Motor neuron (in vitro differentiated cells): ENCODE measurements at places on chromosomes 3 and 15.
A peak's percentile ranks its signal among the peaks of the same experiment; 100 is the strongest.

GRCh38 chr15:85280203-85280602 is 100.2 kb upstream of the AKAP13 start:
- ATAC-seq = no peak

- ATAC-seq = no peak
Measured at GRCh38 chr3:108021131-108021530, 69.7 kb downstream of the CD47 start.

GRCh38 chr3:33941804-33942203 is 143.4 kb downstream of the PDCD6IP start:
- no peak for ATAC-seq

- ATAC-seq = no peak
Measured at GRCh38 chr15:85515212-85515611, 134.8 kb downstream of the AKAP13 start.

DNA sequence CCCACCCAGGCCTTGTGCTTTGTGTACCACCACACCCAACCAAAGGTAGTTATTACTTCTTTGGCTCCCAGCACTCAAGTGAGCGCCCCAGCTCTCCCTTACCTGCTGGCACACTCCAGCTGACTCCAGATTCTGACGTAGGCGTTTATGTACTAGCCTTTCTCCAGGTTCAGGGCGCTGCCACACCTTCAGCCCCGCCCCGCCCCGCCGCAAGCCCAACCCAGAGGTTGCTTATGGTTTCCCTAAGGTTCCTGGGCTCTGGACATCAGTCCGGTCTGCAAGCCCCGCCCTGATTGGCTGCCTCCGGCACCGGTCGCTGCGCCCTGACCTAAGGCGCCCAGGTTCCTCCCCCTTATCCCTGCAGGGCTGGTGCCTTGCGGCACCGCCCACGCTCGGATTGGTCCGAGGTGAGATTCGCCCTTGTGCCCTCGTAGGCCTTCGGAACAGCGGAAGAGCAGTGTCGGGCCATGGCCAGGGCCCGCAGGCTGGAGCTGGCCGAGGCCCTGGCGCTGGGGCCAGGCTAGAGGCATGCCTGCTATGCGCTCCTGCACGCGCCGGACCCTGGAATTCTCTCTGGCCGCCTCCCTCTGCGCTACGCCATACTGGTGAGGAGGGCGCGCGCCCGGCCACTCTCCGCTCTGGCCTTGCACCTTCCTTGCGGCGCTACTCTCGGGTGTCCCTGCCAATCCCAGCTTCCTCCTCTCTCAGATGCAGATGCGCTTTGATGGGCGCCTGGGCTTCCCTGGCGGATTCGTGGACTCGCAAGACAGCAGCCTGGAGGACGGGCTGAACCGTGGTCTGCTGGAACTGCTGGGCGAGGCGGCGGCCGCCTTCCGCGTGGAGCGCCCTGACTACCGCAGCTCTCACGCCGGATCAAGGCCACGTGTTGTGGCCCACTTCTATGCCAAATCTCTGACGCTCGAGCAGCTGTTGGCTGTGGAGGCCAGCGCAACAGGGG is 19.8 kb upstream of the NUDT16 start:
- ATAC-seq = no peak

DNA sequence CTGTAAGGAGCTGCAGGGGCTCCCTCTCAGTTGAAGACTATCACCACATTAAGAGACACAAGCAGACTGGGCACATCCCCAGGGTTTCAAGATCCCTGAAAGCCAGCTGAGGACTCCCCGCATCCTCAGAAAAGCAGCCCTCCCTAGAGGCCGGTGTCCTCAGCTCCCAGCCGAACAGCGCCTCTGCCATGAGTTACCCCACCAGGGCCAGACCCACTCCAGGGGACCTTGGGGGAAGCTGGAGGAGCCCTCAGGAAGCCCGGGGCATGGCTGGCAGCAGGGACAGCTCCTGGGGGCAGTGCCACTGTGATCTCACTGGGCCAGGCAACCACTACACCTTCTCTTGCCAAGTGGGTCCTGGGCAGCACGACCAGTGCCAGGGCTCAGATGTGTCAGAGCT is 8.1 kb downstream of the KLF15 start:
- no peak for ATAC-seq

GRCh38 chr3:33440328-33441224 is at the start of gene UBP1:
Gene UBP1, minus strand, starts transcription at chr3:33440405. Its CDS starts 557 bp downstream, at chr3:33439848.
- ATAC-seq = peak; percentile 79

- no peak for ATAC-seq
Measured at GRCh38 chr3:131733086-131733841, 230.5 kb upstream of the MRPL3 start.

DNA sequence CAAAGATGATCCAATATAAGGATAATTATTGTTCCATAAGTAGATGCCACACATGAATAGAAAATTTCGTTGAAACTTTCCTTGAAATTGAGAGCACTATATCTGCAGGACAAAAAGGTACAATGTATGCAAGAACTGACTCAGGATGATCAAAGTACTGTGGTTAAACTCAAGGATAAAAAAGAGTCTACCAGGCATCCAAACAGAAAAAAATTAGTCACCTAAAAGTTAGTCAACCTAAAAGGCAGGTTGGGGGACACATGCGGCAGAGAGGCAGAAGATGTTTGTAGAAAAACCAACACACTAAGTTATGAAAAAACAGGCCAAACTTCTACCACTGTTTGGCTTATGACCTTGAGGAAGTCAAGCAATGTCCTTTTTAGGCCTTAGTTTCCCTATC is 68.7 kb downstream of the GSK3B start:
- no peak for ATAC-seq
